ENCODE measurements at places on chromosomes 11 and 22.

DNA sequence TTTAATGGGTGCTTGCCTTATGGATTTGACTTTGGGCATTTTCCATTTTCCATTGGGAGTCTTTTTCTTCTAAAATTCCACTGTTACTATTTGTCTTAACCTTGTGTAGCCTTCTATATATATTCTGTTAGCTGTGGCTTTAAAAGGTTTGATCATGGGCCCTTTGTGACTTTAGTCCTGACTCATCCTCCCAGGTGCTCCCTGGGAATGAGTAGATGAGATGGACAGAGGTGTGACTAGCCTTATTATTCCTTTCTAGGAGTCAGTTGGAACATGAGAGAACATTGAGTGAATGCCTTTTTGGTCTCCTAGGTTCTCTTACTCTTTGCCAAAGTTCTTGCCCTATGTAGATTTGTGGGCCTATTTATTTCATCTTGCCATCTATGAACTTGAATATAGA is 39.0 kb downstream of the DDX10 start:
- no peak for DNase-seq

DNA sequence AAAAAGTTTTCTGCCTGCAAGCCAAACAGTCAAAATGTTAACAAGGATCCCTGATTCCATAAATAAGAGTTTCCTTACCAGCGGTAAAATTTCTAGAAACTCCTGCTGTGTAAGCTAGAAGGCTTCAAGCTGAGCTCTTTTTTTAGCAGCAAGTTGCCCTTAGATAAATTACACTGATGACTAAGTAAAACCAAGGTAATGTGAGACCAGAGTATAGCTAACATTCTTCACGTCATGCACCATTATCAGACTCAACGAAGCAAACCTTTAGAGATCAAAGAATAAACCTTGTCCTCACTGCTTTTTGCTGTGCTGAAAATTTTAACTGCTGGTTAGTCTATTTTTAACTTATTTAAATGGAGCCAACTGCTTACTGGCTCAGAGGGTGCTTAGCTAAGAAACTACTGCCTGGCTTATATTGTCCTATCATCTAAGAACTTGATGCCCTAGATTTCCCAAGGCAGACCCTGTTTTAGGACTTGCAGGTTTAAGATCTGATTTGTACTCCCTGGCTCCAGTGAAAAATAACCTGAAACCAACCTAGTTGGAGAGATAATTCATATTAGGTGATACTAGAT is 900.7 kb downstream of the JRKL start:
- DNase-seq: no peak

DNA sequence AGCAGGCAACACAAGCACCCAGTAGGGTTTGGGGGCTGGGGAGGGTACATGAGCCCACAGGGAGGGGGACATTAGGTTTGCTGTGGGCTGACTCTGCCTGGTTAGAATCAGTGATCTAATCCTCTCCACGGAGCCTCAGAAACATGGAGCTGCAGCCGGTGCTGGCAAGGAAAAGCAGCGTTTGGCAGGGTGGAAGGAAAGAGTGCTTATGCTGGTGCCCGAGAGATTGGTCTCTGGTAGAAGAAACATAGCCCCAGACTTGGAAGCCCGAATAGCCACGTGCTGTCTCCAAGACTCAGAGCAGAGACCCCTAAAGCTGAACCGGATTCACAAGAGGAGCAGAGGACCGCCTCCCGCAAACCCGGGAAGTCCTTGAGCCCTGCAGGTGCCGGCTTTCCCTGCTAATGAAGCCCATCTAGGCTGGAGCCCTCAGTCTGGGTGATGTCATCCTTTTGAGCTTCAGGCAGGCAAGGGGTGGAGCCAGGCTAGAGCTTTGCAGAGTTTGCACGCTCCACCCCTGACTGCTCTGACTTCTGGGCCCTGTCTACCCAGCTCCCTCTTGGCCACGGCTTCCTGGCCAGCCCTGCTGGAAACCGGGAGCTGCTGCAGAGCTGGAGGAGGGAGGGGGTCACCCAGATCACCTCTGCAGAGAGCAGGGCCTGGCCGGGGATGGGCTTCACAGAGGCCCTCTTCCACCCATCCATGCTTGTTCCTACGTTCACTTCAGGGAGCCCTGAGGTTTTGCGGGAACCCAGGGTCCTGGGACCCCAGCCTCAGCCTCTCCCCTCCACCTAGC is 35.0 kb upstream of the JAM3 start:
- no peak for DNase-seq

- DNase-seq: no peak
Observed at GRCh38 chr11:13297917-13298356, 20.3 kb downstream of the BMAL1 start.

GRCh38 chr11:86802601-86803051 is 2.3 kb downstream of the PRSS23 start:
- DNase-seq: no peak

GRCh38 chr22:47163481-47163855 is 401.0 kb downstream of the TBC1D22A start:
- DNase-seq: no peak

Measured in stimulated activated CD8-positive, alpha-beta memory T cell treated with anti-CD3 and anti-CD28 coated beads, Interleukin-7, amount 100 ng/mL, for 1 hour (primary cell).